A549 treated with AZD2906 at 1 μM for 4 hours (cell line): ENCODE measurements at places on chromosomes 11 and 22. TPM values are rescaled to one million over a fixed set of nuclear protein-coding genes. Genes with fewer than 3 reads are reported as not detected.

MAJIN gene
- not detected in 5 replicates for total RNA-seq

ASRGL1 gene
- 10.4 to 15.5 TPM (median 13.7 TPM) in 5 replicates for total RNA-seq

RAG2 gene
- not detected in 5 replicates for total RNA-seq

IGLL1 gene
- total RNA-seq, result not detected in 5 replicates

KLHDC7B gene
- 0.02 to 0.03 TPM (median 0.03 TPM) in 3 of 5 replicates, not detected in the others for total RNA-seq
